Fibroblast of the aortic adventitia (primary cell): ENCODE measurements at places on chromosomes 6 and 20. TPM values are rescaled to one million over a fixed set of nuclear protein-coding genes. Genes with fewer than 3 reads are reported as not detected.

DNA sequence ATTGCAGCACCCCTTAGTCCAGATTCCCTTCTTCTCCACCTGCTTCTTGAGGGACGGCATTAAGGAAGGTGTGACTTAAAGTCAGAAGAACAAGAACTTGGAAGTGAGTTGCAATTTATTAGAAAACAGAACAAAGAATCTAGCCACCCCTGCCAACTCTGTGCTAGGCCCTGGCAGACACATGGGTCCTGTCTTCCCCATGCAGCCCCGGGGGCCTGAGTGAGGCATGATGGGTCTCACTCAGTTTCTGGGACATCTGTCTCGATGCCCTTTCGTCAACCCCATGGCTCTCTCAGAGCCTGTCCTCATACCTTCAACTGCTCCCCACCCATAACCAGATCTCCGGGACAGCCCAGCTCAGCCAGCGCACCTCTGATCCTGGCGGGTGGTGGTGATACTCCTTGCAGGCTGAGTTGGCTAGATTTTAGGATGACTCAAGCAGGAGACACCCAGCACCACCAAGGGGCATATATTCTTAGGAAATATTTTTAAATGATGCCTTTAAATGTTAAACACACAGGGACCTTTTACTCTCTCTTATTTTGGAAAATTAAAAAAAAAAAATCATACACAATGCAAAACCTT, 143.2 kb upstream of the RNF24 start:
- peak; percentile 25 for DNase-seq

DNA sequence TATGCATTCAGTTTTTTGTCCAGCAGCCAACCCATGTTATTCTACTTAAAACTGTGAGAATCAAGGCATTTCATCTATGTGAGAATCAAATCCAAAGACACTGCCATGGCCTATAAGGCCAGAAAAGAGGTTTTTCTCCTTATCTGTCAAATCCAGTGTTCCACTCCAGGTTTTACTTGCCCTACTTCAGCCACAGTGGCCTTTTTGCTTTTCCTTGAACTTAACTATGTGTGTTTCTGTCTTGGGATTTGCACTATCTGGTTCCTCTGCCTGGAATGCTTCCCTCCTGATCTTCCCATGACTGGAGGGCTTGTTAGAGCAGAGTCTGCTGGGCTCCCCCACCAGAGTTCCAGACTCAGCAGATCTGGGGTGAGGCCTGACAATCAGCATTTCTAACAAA, 113.1 kb upstream of the DOK5 start:
- DNase-seq: peak; percentile 22

- no peak for DNase-seq
Observed at GRCh38 chr20:2365666-2366065, 15.0 kb upstream of the TGM6 start.

GRCh38 chr20:58751979-58752378, 59.4 kb downstream of the NPEPL1 start:
- DNase-seq: no peak

DNA sequence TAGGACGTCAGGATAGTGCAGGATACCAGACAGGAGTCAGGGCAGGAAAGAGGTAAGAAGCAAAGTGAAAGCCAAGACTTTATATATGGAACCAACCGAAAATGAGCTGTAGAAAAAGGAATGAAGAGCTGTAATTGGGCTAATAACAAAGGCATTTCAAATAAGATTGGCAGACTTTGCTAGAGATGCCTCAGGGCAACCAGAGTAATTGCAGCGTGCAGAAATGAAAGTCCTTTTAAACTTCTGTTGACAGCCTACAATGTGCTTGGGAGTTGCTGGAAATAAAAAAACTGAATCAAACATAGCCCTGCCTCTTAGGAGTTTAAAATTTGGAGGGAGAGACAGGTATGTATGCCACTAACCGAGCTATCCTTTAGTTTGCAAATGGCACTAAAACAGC, 56.4 kb upstream of the NKX2-4 start:
- DNase-seq: no peak

DNA sequence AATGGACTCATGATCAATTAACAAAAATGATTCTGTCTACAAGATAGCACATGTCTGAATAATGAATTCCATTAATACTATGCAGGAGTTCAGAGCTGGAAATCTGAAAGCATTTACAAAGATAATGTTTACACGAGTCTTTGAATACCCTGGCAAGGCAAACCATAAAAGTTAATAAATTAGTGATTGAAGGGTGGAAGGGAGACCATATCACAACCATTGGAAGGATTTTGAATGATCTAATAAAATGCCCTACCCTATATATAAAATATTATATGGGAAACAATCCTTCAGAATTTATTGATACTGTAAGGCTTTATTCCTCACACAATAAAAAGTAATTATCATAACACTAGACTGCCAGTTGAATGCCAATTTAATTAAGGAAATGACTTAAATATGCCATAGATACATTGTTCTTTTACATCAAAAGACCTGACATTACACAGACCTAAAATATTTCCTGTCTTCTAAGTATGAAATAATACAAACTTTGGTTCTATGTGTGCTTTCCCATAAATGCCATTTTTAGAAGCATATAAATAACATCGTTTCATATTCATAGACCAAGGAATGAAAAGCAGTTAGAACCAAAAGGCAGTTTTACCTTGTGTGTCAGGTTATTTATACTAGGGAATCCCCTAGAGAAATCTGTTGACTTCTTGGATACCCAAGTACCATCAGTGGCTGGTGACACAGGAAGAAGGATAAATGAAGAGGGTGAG, 249.2 kb upstream of the MARCKS start:
- DNase-seq: no peak

GRCh38 chr6:24933266-24933665, 2.5 kb downstream of the RIPOR2 start:
- DNase-seq: no peak

DNA sequence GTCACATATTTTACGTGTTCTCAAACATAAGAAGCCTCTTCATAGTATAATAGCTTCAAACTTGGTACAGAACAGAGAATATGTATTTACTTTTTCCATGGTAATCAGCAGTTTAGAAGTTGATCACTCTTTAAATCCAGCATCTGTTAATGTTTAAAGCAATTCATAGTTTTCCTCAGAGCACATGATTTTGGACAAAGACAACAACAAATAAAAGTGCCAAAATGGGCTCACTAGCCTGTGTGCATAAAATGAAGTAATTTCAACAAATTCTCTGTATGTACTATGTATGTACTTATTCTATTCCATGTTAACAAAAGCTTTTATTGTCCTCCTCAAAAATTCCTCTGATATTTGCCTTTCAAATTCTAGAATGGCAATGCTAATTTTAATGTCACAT, 38.1 kb upstream of the UST start:
- no peak for DNase-seq

- DNase-seq: no peak
Observed at GRCh38 chr20:47347661-47348435, 8.7 kb downstream of the ZMYND8 start.

- no peak for DNase-seq
Observed at GRCh38 chr6:39997101-39997635, 62.9 kb upstream of the MOCS1 start.

The WFDC5 gene
- not detected in 2 replicates for total RNA-seq

The PCK1 gene
- not detected in 2 replicates for total RNA-seq

The MAK gene
- under 0.01 TPM in 1 of 2 replicates, not detected in the other for total RNA-seq

The OR2B6 gene
- not detected in 2 replicates for total RNA-seq

The C20orf204 gene
- total RNA-seq: 1.6 and 2.1 TPM in 2 replicates

The C2 gene
- total RNA-seq: 4.4 and 48.2 TPM in 2 replicates
